Activated CD4-positive, alpha-beta memory T cell treated with anti-CD3 and anti-CD28 coated beads for 36 hours (primary cell): ENCODE measurements at places on chromosomes 11 and 22. TPM values are rescaled to one million over a fixed set of nuclear protein-coding genes. Genes with fewer than 3 reads are reported as not detected.

DNA sequence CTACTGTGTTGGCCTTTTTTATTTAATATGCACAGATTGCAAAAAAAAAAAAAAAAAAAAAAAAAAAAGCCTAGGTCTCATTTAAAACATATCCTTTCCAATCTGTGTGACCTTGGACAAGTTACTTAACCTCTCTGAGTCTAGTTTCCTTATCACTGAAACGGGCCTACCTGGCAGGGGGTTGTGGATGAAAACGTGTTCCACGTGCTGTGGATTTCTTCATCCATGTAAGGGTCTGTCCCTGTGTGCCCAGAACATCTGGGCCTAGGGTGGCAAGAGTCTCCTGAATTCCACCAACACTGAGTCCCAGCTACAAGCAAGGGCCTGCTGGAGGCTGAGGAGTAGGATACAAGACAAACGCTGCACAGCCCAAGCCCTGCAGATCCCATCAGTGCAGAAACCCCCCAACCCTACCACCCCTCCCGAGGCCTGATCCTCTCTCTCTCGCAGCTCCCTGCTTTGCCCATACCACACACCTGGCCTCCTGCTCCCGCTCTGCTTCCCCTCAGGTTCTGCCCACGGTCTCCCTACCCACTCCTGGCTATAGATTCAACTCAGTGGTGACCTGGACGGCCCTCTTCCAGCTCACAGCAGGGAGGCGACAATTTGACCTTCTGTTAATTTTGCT lies 4.7 kb upstream of the GNAZ start:
- peaks cover 3% of the 10 kb centered on the region for H3K4me1 ChIP-seq
- no peak overlapping the region for H3K27ac ChIP-seq
- no peak overlapping the region for H3K4me3 ChIP-seq
- DNase-seq, result peak; percentile 3
- no peaks in the 10 kb centered on the region for H3K36me3 ChIP-seq

GRCh38 chr11:109984634-109985289 lies 108.4 kb upstream of the ZC3H12C start:
- no peak overlapping the region for H3K4me3 ChIP-seq
- no peaks in the 10 kb centered on the region for H3K36me3 ChIP-seq
- H3K4me1 ChIP-seq, result no peaks in the 10 kb centered on the region
- H3K27ac ChIP-seq, result no peak overlapping the region

- no peaks in the 10 kb centered on the region for H3K36me3 ChIP-seq
- no peak for DNase-seq
- no peak overlapping the region for H3K4me3 ChIP-seq
- H3K27ac ChIP-seq, result no peak overlapping the region
- H3K4me1 ChIP-seq, result no peaks in the 10 kb centered on the region
Observed at GRCh38 chr11:57946628-57947027, 77.1 kb upstream of the OR9Q1 start.

GRCh38 chr11:125304876-125305275 lies 140.3 kb downstream of the PKNOX2 start:
- no peaks in the 10 kb centered on the region for H3K36me3 ChIP-seq
- no peak overlapping the region for H3K27ac ChIP-seq
- peaks cover 4% of the 10 kb centered on the region for H3K27me3 ChIP-seq
- no peak overlapping the region for H3K4me3 ChIP-seq
- H3K4me1 ChIP-seq, result no peaks in the 10 kb centered on the region

- H3K4me3 ChIP-seq, result peak within 1 kb of the TSS; percentile 92
- no peaks in the 10 kb centered on the region for H3K27me3 ChIP-seq
- peak; percentile 70 for DNase-seq
- peaks cover 31% of the 10 kb centered on the region for H3K4me1 ChIP-seq
- H3K27ac ChIP-seq, result peak within 1 kb of the TSS; percentile 98
Observed at GRCh38 chr11:57567515-57568329, at the start of gene UBE2L6. TSS of gene UBE2L6 (minus strand) at chr11:57567672. CDS start at chr11:57567611, 61 bp downstream.

- peaks cover 8% of the 10 kb centered on the region for H3K27me3 ChIP-seq
- DNase-seq, result no peak
- H3K4me3 ChIP-seq, result no peak overlapping the region
Observed at GRCh38 chr11:57364851-57365660, 15.9 kb downstream of the PRG3 start.

GRCh38 chr11:61329871-61330270 lies 3.0 kb downstream of the DDB1 start:
- peaks cover 48% of the 10 kb centered on the region for H3K36me3 ChIP-seq
- no peaks in the 10 kb centered on the region for H3K27me3 ChIP-seq
- no peak overlapping the region for H3K4me3 ChIP-seq
- no peak for DNase-seq
- no peak overlapping the region for H3K27ac ChIP-seq

PATE4 gene
- total RNA-seq, result not detected

DGCR6 gene
- total RNA-seq, result 0.80 TPM

- no peaks in the 10 kb centered on the region for H3K27me3 ChIP-seq
- H3K36me3 ChIP-seq, result no peaks in the 10 kb centered on the region
- H3K27ac ChIP-seq, result no peak overlapping the region
- H3K4me3 ChIP-seq, result no peak overlapping the region
Observed at GRCh38 chr11:73645121-73645969, 1.0 kb upstream of the PLEKHB1 start.

DNA sequence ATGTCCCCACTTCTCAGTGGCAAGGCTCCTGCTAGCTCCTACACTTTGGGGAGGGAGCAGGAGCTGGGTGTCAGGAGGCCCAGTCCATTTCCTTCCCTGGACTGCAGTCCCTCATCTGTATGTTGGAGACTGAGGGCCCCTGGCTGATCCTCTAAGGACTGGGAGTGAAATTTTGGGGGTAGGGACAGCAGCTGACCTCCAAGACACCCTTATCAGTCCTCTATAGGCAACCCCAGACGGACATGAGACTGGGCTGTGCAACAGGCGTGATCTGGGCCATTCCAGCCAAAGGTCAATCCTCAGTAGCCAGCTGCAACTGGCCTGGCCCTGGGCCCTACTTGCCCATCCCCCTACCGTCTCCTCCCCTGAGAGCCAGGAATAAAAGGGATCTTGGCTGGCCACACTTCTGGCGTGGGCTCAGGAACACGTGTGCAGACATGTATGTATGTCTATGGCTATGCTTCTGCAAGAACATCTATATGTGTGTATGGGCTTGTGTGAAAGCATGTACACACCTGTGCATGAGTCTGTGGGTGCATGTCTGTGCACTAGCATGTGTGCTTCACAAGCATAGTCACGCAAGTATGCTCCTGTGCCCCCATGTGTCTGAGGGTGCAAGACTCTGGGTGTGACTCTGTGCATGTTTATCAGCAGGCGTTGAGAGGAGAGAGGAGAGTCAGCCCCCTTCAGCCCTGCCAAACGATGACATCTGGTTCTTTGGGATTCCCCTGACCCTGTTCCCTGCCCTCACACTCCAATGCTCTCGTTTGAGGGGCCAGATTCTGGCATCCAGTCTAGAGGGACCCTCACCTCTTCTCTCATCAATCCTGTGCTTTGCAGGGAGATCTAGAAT lies 24.6 kb upstream of the DGAT2 start:
- peaks cover 12% of the 10 kb centered on the region for H3K27me3 ChIP-seq
- DNase-seq, result no peak

DNA sequence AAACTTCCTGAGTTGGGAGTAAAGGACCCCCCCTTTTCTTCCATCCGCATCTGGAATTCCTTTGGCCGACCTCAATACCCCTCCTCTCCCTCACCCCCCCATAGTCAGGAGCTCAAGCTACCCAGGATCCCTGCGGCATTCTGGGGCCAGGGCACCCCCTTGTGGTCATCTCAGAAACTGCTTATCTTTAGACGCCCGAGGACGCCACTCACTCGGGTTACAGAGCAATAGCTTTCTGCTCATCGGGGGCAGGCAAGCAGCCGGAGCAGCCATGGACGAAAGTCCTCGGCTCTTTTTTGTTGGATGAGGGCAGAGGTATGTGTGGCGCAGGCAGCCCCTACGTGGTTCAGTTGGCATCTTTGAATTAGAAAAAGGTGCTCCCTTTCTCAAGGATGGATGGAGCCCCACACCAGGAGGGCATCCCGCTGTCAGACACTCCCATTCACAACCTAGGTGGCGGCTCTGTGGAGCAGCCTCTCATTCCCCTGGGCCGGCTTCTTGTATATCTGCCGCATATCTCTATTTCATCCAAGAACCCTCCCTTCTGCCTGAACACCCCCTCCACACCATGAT lies 2.3 kb downstream of the C1QTNF5 start:
- H3K36me3 ChIP-seq, result peaks cover 8% of the 10 kb centered on the region
- DNase-seq, result peak; percentile 82
- H3K27me3 ChIP-seq, result peaks cover 28% of the 10 kb centered on the region

WEE1 gene
- 52.4 TPM for total RNA-seq

DNA sequence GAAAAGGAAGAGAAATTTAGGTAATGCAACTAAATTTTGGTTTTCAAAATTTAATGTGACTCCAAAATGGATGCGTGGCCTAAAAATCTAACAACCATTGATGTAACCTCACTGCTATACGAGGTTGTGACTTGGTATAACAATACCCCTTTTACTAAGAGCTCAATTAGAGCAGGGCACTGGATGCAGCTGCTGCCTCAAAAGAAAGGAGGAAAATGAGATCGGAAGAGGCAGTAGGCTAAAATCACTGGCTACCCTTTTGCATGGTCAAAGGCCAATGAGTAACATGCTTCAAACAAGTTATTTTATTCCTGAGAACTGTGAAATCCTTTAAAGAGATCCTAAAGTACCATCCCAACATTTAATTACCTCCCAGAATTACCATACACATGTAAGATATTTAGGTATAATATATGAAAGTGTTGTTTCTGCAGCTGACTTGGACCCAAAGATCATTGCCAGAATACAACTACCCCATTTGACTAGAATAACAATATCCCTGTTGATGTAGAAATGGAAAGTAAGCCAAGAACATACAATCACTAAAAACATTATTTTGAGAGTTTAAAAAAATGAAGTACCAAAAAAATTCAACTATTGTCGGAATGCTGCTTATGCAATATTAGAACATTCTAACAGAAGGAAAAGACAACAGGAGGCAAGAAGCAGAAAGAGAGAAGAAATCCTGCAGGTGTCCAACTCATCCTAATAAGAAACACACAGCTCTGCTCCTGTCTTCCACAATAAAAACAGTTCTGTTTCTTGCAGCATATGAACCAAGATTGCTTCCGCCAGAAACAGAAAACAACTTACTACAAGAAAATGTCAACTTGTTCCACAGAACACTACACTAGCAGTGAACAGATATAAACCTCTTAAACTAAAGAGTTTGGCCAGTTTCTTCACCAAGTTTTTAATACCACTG lies 15.0 kb downstream of the SIK3 start:
- H3K27ac ChIP-seq, result no peak overlapping the region
- H3K4me3 ChIP-seq, result no peak overlapping the region
- H3K27me3 ChIP-seq, result no peaks in the 10 kb centered on the region
- H3K36me3 ChIP-seq, result peaks cover 5% of the 10 kb centered on the region

MIOX gene
- total RNA-seq, result 0.39 TPM

DNA sequence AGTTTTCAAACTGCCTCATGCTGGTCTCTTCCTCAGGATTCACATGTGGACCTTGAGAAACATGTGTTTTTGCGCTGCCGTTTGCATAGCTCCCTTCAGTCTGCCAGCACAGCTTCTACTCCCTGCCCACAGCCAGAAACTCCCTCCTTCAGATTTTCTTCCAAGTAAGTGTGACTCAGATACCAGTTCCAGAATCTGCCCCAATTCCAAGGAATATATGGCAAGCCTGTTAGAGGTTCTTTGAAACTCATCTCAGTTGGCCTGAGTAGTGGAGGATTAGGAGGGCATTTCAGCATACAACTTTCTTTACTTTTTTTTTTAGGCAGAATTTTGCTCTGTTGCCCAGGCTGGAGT lies 67.1 kb downstream of the SNX19 start:
- H3K4me1 ChIP-seq, result no peaks in the 10 kb centered on the region
- no peaks in the 10 kb centered on the region for H3K36me3 ChIP-seq
- no peak overlapping the region for H3K27ac ChIP-seq
- peaks cover 5% of the 10 kb centered on the region for H3K27me3 ChIP-seq

- H3K27me3 ChIP-seq, result no peaks in the 10 kb centered on the region
- no peak for DNase-seq
- no peaks in the 10 kb centered on the region for H3K4me1 ChIP-seq
- H3K36me3 ChIP-seq, result no peaks in the 10 kb centered on the region
- H3K4me3 ChIP-seq, result no peak overlapping the region
Observed at GRCh38 chr11:103773059-103773458, 263.4 kb upstream of the DDI1 start.

DNA sequence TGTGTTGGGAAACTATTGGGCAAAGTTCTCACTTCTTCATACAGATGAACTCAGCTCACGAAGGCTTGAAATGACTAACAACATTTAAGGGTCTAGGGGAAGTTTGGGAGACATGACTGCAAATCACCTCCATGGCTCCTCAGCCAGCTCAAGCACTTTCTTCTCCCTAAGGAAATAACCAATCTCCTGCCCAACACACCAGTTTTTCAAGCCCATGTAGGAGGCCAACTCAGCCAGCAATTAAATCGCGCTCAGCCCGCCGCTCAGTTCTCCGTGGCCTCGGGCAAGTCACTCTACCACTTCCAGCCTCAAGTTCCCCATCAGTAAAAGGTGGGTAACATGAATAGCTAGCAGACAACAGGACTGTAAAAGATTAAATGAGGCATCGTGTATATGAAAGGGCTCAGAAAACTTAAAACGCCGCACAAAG lies 796 bp downstream of the POLDIP3 start:
- H3K4me3 ChIP-seq, result peak overlapping the region; percentile 94
- peak; percentile 38 for DNase-seq
- H3K4me1 ChIP-seq, result peaks cover 55% of the 10 kb centered on the region
- H3K36me3 ChIP-seq, result peaks cover 27% of the 10 kb centered on the region
- H3K27ac ChIP-seq, result peak overlapping the region; percentile 96
- H3K27me3 ChIP-seq, result peaks cover 3% of the 10 kb centered on the region

MS4A14 gene
- not detected for total RNA-seq

- no peaks in the 10 kb centered on the region for H3K27me3 ChIP-seq
- peak; percentile 61 for DNase-seq
- H3K4me3 ChIP-seq, result no peak overlapping the region
- H3K36me3 ChIP-seq, result peaks cover 2% of the 10 kb centered on the region
- H3K4me1 ChIP-seq, result peaks cover 5% of the 10 kb centered on the region
Observed at GRCh38 chr11:129992161-129992944, 10.3 kb downstream of the PRDM10 start.

DNA sequence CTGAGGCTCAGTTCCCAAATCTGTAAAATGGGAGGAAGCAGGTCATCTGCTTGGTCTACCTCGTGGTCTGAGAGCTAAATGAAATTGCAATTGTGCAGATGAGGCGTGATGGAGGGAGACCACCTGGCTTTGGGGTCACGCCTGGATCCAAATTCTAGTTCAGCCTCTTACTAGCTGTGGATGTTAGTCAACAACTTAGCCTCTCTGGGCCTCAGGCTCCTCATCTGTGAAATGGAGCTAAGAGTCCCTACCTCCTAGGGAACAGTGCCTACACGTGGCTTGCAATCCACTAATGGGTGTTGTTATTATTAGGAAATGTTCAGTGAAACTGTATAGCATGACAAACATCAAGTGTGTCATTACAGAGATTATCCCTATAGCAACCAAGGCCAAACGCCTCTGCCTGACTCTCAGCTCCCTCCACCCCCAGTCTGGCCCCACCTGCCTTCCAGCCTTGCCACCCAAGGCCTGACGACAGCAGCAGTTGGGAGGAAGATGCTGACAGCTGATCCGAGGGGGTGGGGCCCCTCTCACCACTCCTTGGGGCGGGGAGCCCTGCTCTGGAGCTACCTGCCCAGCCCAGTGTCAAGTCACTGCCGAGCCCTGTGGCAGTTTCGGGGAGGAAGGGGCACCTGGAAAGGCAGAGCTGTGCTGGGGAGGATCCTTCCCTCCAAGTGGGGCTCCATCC lies 1.7 kb upstream of the RHOD start:
- H3K27ac ChIP-seq, result no peak overlapping the region
- H3K4me1 ChIP-seq, result peaks cover 21% of the 10 kb centered on the region
- peaks cover 4% of the 10 kb centered on the region for H3K27me3 ChIP-seq
- no peak overlapping the region for H3K4me3 ChIP-seq

GRCh38 chr22:37276776-37277175 lies 5.5 kb upstream of the CYTH4 start:
- H3K27me3 ChIP-seq, result peaks cover 2% of the 10 kb centered on the region
- peaks cover 52% of the 10 kb centered on the region for H3K4me1 ChIP-seq
- H3K27ac ChIP-seq, result peak overlapping the region; percentile 67
- DNase-seq, result no peak
- H3K4me3 ChIP-seq, result peak overlapping the region; percentile 36

ALDH3B2 gene
- total RNA-seq, result not detected
